Upper lobe of right lung (tissue), 1 donor: ENCODE measurements at places on chromosomes 5 and 9. TPM values are rescaled to one million over a fixed set of nuclear protein-coding genes. Genes with fewer than 3 reads are reported as not detected.

The TAF11L10 gene
- not detected for total RNA-seq

The QRFP gene
- total RNA-seq = not detected

The TEX48 gene
- total RNA-seq = not detected

The EIF4E1B gene
- total RNA-seq = not detected

The CKMT2 gene
- total RNA-seq = 3.0 TPM

GRCh38 chr9:78507037-78507436, 210.1 kb downstream of the PSAT1 start:
- no peaks in the 10 kb centered on the region for H3K27me3 ChIP-seq
- H3K4me1 ChIP-seq = no peaks in the 10 kb centered on the region
- DNase-seq = no peak

- DNase-seq = no peak
- no peaks in the 10 kb centered on the region for H3K27me3 ChIP-seq
- H3K36me3 ChIP-seq = no peaks in the 10 kb centered on the region
These were observed 307.7 kb downstream of the ADGRV1 start for GRCh38 chr5:90866333-90866732.

DNA sequence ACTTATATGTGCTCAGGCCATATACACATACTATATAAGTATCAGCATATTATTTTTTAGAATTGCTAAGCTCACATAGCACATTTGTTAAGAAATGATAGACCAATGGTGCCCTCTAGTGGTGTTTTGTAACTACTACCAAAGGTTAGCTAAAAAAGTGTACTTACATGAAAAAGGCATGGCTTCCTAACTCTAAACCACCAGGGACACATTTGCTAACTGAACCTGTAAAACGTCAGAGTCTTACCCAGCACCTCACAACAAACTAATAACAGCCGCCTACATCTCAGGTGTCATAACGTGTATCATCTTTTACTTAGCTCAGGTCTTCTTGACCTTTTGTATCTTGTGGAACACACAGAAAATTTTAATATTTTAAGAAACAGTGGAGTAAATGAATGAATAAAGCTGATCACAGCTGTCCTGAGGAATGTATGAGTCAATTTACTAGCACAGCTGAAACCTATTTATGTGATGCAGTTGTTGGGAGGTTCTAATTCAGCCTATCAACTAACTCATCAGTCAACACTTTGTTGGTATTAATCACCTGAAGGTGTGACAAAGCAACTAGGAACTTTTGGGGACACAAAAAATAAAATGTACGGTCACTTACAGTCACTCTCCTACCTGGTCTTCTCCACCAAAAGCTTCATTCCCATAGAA, 72.9 kb downstream of the BAAT start:
- no peaks in the 10 kb centered on the region for H3K27me3 ChIP-seq
- H3K4me3 ChIP-seq = no peak overlapping the region
- no peaks in the 10 kb centered on the region for H3K4me1 ChIP-seq
- DNase-seq = no peak

- H3K4me1 ChIP-seq = peaks cover 22% of the 10 kb centered on the region
- no peaks in the 10 kb centered on the region for H3K36me3 ChIP-seq
- H3K4me3 ChIP-seq = peak overlapping the region; percentile 69
- DNase-seq = no peak
- H3K27ac ChIP-seq = peak overlapping the region; percentile 88
These were observed 1.1 kb upstream of the GPSM1 start for GRCh38 chr9:136326061-136326760.

GRCh38 chr5:99030906-99031440, 102.2 kb upstream of the CHD1 start:
- H3K4me1 ChIP-seq = peaks cover 32% of the 10 kb centered on the region
- no peak for DNase-seq
- no peaks in the 10 kb centered on the region for H3K27me3 ChIP-seq
